NCI-H1105 (cell line): ENCODE measurements at places on chromosomes 4 and X.

DNA sequence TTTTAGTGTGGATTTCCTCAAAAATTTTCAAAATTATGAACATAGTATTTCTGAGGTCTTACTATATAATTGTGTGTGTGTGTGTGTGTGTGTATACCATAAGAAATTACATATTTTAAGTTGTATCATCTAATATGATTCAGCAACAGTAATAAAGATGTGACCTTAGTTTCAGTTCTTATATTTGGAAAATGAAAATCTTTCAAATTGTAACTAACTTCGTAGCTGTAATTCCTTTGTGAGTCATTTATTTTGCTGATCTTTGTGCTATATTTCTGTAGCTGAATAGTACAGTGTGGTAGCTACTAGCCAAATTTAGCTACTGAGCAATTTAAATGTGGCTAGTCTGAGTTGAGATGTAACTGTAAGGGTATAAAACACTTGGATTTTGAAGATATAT is 116.4 kb downstream of the RAP1GDS1 start:
- no peak for DNase-seq

DNA sequence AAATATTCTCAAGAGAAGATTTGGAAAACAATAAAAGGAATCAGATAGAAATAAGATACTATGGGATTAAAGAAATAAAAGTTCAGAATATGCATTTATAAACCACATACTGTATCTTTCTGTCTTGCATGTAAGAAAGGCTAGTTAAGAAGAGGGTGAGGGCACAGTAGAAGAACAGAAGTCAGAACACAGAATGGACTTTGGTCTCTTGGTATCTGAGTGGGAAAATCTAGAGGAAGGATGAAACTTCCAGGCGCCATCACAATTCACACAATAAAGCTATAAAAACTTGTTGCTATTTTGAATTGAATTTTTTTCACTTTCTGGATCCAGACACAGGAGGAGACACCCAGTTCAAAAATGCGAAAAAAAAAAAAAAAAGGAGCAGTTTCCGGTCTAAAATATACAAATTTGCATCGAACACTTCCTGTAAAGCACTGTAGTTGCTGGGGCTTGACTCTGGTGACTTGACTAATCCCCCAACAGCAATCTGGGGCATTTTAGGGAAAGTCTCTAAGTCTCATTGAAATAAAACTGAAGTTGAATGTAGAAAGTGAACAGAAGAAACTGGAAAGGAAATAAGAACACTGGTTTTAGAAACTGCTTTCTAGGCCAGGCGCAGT is 8.1 kb upstream of the NAAA start:
- no peak for DNase-seq

DNA sequence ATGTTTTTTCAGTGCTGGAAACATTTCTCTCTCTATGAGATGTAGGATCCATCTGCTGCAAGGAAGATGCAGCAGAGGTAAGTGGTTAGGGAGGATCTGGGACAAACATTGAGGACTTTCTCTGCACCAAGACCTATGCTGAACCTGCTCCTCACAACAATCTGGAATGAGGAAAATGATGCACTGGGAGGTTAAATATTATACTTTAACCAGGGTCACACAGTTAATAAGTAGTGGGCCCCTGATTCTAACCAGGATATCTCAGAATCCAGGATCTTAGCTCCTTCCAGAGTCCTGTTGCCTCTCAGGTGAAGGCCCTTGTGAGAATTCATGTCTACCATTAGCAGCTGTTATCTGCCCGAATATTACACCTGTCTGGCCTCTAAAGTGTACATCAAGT is 7.0 kb downstream of the CXCL9 start:
- DNase-seq: no peak

DNA sequence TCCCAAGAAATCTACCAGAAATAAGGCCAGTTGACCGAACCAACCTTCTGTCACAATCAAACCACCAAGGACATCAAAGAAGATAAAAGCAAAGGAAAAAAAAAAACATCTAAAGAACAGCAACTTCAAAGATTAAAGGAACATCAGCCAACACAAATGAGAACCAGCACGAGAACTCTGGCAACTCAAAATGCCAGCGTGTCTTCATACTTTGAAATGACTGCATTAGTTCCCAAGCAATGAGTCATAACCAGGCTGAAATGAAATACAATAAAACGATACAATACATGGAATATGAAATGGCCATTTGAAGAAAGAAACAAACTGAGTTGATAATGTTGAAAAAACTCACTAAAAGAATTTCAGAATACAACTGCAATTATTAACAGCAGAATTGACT is 611.6 kb upstream of the GRIA3 start:
- DNase-seq: no peak

DNA sequence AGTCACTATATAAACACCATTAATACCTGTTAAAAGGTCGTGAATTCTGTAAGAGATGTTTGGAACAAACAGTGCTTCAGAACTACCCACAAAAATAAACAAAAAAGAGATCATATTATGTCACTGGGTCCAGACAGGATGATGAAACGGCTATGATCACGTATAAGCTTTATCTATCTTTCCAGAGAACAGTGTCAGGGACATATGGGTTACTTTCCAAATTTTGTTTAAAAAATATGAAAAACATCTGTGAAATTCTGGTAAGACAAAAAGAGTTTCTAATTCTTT is 90.0 kb downstream of the SORBS2 start:
- no peak for DNase-seq

- peak; percentile 27 for DNase-seq
These were observed at the start of gene PCDH7 for GRCh38 chr4:30720021-30720660. PCDH7 (plus strand) TSS chr4:30720369; CDS start chr4:30721423, 1,054 bp downstream.

DNA sequence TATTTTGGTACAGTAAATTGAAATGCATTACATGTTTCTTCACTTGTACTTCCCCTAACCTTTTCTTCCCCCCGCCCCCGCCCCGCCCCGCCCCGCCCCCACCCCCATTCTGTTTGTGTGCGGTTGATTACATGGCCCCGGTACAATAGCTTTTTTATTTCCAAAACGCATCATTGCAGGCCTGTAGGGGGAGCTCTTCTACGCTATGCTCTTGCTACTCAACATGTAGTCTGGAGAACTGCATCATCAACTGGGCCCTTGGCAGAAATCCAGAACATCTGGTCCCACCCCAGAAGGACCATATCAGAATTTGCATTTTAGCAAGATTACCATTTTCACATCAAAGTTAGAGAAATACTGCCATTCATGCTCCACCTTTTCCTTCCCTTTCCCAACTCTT is 333.3 kb upstream of the DDX53 start:
- no peak for DNase-seq

DNA sequence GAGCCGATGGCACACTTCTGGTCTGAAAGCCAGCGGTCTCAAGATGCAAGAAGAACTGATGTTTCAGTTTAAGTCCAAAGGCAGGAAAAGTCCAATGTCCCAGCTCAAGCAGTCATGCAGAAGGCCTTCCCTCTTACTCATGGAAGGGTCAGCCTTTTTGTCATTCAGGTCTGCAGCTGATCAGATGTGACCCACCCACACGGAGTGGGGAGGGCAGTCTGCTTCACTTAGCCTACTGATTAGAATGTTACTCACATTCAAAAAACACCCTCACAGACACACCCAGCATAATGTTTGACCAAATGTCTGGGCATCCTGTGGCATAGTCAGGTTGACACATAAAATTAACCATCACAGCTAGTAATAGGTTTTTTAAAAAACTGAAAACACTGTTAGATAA is 6.6 kb downstream of the HCCS start:
- no peak for DNase-seq

- no peak for DNase-seq
These were observed 28.9 kb upstream of the BTC start for GRCh38 chr4:74823194-74823593.

DNA sequence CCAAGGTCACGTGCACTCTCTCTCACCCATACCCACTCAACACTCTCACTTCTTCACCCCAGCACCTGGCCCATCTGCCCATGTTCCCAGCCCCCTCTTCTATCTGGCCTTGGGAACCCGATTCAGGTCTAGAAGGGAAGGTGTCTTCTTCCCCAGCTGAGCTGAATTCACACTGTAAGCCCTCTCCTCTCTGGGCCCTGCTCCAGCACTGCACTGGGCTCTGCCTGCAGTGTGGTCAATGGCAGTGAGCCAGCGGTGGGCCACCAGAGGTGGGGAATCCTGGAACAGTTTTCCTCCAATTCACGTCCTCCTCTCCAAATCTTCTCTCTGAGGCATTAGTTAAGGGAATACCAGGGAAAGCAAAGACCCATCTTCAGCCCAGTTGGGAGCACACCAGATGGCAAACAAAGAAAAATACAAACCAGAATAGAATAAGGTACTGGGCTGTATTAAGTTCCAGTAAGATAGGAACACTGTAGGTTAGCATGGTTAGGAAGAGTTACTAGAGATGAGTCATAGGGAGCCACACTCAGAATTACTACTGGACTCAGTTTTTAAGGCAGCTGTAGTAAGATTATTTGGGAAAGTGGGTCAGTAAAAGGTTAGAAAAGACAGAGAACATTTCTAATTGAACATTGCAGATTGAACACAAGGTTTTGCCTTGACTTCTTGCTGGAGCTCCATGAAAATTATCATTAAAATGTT is 5.0 kb downstream of the AWAT2 start:
- DNase-seq: no peak

DNA sequence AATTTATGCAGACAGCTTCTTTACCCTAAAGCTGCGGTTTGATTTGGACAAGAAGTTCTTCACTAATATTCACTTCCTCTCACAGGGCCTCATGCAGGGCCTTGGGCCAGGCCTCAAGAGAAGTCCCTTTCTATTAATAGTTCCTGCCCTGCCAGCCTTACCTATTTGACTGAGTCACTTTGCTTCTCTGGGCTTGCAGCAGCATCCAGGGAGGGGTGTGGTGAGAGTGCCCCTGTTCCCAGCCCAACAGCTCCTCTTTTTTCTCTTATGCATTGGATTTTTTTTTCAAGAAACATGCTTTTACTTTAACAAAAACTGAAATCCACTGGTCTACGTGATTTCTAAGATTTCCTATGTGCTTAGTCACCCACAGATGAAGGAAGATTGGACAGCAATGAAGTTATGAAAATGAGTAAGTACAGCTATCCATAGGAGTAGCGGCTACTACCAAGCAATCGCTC is 26.7 kb downstream of the FAM156B start:
- DNase-seq: no peak

DNA sequence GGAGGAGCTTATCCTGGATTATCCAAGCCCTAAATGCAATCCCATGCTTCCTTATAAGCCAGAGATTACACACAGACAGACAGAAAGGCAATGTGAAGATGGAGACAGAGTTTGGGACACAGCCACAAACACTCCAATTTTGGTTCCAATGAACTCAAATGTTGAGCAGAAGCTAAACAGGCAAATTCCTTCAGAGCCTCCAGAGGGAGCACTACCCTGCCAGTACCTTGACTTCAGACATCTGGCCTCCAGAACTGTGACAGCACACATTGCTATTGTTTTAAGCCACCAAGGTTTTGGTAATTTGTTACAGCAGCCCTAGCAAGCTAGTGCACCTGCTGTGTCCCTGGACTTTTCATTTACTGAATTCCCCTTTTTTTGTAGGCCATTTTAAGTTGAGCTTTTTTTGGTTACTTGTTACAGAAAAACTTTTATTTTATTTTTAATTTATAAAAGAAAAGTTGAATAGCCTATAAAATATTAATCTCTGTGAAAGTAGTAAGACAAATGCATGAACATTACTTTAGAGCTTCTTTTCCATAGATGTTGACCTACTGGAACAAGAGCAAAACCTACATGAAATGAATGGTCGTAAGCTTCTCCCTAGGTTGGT is 33.4 kb upstream of the SRD5A3 start:
- DNase-seq: no peak
